ENCODE measurements at places on chromosomes 4 and X.

DNA sequence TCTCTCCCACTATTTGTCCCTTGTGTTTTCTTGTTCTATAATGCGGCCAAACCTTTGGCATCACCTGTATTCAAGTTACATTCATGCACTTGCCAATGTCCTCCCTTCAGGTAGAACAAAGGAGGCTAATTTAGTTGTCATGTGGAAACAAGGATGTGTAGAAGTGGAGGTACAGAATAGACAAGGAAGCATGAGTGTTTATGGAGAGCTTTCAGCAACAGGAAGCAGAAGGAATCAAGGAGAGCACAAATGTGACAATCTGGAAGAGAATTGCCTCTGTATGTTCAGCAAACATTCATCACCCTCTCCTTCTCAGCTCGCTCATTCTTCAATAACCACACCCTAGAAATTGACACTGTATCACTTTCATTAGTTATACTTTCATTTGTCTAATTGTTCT is 103.4 kb downstream of the SLC7A11 start:
- DNase-seq = no peak

GRCh38 chrX:23935106-23935505 is 27.3 kb downstream of the CXorf58 start:
- no peak for DNase-seq

DNA sequence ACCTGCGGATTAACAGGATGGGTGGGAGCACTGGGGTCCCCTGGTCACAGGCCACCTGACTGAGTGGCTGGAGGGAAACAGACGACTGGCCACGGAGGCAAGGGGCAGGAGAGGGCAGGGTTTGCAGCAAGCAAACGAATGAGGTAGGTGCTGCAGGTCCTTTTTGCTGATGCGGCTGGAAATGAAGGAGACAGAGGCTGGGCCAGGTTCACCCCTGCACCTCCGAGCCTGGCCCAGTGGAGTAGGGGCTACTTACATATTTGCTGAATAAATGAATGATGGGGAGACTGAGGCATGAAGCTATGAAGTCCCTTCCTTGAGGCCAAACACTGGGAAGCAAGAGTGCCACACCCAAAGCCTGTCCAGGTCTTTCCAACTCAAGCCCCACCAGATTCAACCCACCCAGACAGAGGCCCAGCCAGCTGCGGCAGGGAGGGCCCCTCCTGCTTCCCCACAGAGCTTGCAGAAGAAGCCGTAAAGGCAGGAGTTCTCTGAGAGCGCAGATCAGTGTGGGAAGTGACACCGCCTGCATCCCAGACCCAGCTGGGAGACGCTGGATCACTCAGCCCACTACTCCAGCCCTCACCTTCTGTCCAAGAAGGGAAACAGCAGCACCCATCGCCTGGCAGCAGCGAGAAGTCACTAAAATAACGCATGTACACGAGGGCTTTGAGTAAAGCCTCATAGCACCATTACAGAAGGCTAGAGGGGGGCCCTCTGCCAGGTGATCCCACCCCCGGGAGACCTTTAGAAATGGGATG is 36.1 kb upstream of the C4orf50 start:
- no peak for DNase-seq

GRCh38 chrX:118666521-118666920 is 60.9 kb upstream of the IL13RA1 start:
- DNase-seq = no peak

DNA sequence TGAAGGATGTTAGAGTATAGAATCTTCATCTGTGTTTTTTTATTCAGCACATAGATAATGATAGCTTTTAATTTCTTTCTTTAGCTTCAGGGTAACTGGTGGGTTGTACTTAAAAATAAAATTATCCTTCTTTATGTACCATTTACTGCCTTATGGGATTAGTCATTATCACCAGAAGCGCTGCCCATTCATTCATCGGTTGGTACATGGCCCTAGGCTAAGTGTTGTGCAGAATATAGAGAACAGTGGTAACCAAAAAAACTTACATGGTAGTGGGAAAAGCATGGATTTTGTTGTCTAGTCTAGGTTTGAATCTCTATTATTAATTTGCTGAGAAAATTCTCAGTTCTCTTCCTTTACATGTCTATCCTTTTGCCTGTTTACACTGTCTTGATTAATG is 43.5 kb upstream of the PDE5A start:
- DNase-seq = no peak

DNA sequence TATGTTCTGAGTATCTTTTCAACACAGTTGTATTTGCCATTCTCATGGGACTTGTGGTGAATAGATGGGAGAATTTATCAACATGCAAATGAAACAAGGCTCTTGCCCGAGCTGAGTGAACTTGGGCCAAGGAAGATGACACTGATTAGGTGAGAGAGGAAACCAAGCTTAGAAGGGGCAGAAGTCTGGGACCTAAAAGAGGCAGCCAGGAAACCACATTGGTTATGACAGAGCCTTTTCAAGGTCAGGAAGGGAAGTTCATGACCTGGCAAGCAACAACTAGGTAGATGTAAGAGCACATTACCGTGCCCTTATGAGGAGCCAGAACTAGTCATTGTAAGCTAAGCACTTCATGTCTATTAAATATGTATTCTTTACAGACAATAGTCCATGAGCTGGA is 590.3 kb downstream of the PACRGL start:
- DNase-seq = no peak

DNA sequence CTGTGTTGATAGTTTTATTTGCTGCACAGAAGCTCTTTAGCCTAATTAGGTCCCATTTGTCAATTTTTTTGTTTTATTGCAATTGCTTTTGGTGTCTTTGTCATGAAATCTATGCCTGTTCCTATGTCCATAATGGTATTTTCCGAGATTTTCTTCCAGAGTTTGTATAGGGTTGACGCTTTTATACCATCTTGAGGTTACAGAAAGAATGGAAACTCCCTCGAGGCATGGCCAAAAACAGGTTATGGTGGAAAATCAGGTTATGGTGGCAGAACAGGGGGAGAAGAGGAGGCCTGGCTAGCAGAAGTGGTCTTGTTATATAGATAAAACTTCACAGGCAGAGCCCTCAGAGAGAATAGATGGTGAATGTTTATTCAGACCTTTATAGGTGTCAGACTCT is 21.6 kb downstream of the OPHN1 start:
- no peak for DNase-seq
